ENCODE measurements at places on chromosomes 12 and 14.

GRCh38 chr12:4266990-4267389 lies 6.6 kb upstream of the CCND2 start:
- DNase-seq = no peak

- DNase-seq = no peak
Observed at GRCh38 chr14:55085060-55085660, 33.7 kb downstream of the MAPK1IP1L start.

DNA sequence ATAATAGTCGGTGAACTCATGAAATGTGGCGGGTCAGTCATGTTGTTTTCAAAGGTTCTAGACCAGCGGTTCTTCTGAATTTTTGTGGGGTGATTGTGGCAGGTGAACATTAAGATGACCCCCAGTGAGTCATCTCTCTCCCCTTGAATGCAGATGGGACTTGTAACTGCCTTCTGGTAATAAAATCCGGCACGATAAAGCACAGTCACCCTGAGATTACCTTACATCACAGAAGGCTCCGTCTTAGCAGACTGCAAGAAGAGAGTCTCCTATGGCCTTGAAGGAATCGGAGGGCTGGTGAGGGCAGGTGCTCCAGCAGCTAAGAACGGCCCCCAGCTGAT lies 189.6 kb downstream of the FOXN3 start:
- DNase-seq = no peak

GRCh38 chr12:97758194-97758501 lies 295.5 kb downstream of the RMST start:
- DNase-seq = no peak

DNA sequence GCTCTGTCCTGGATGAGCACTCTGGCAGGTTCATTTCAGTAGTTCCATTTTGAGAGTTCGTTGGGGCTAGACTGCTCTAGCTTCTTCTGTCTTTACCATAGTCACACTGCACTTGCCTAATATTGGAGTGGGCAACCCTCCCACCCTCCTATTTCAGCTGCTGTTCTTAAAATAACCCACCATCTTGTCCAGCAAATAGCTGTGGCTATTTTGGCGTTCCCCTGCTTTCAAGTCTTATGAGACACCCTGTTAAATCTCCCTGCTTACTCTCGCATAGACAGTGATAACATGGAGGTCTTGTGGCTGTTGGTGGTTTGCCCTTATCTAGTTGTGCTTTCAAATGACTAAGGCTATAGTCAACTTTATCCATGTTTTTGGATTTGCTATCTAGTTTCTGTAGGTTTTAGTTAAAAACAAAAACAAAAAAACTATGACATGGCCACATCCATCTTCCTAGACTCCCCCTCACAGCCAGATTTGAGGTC lies 65.5 kb downstream of the LRP6 start:
- DNase-seq = no peak

DNA sequence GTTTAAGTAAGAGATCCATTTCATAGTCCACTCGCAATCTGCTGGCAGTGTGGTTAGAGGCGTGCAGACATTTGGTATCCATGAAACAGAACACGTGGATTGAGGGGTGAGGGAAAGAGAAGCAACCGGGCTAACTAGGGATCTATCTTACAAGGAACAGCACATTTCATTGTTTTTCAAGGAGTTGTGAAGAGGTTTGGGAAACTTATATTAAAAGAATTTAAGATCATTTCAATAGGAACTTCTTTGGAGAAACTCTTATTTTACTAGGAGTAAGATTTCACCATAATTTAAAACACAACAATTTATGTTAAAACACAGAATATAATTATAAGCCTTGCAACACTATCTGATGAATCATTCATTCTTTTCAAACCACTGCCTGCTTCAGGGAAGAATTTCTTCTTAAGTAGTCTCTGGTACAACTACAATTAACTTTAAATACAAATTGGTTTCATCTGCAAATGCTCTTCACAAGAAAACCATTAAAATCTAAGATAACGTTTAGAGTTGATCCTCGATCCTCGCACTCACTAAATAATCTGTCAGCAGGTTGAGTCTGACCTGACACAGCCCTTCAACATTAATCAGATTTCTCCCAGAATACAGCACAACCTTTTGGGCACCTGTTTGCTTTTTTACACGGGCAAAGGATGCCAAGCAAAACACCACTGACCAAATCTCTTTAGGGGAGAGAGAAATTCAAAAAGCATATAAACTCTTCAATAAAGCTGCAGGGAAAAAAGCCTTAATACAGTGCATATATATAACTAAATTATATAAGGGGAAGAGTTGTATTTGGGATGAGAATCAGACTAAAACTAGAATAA lies 27.3 kb downstream of the PPTC7 start:
- peak; percentile 87 for DNase-seq

GRCh38 chr14:64212666-64213065 lies 81.5 kb downstream of the ESR2 start:
- no peak for DNase-seq

GRCh38 chr14:54881235-54881760 lies 21.3 kb downstream of the GCH1 start:
- no peak for DNase-seq

- no peak for DNase-seq
Observed at GRCh38 chr12:111216387-111217159, 152.3 kb downstream of the PHETA1 start.

- DNase-seq = no peak
Observed at GRCh38 chr12:127130506-127131124, 1136.4 kb upstream of the TMEM132C start.

GRCh38 chr12:89895591-89895990 lies 187.0 kb upstream of the ATP2B1 start:
- no peak for DNase-seq

GRCh38 chr14:68805414-68805813 lies 12.5 kb upstream of the ZFP36L1 start:
- no peak for DNase-seq

- DNase-seq = no peak
Observed at GRCh38 chr12:130849561-130850417, 10.7 kb upstream of the STX2 start.

Data from adipocyte (in vitro differentiated cells).